Activated naive CD8-positive, alpha-beta T cell treated with anti-CD3 and anti-CD28 coated beads, Interleukin-2, amount 10 ng/mL, durations not matched to agents 7 days and 5 days (primary cell): ENCODE measurements at places on chromosomes 7 and 10. TPM values are rescaled to one million over a fixed set of nuclear protein-coding genes. Genes with fewer than 3 reads are reported as not detected.

Gene PTPRZ1
- not detected for total RNA-seq

Gene PLPP4
- not detected for total RNA-seq

DNA sequence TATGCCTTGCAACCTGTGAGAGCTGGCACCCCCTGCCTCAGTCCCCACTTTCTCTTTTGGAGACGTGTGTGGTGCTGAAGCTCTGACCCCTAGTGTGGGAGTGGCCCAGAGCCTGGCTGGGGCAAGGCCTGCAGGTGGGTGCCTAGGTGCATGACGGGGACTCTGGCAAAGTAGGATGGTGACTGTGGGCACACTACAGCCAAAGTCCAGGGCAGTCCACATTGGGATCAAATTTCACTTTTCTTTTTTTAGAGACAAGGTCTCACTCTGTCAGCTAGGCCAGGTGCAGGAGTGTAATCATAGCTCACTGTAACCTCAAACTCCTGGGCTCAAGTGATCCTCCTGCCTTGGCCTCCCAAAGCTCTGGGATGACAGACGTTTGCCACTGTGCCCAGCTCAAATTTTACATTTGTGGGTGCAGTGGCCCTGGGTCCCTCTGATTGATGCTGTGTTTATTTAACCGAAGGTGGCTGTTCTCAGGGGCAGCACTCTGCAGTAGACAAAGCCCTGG is 52.3 kb downstream of the NEURL1 start:
- no peak for DNase-seq

DNA sequence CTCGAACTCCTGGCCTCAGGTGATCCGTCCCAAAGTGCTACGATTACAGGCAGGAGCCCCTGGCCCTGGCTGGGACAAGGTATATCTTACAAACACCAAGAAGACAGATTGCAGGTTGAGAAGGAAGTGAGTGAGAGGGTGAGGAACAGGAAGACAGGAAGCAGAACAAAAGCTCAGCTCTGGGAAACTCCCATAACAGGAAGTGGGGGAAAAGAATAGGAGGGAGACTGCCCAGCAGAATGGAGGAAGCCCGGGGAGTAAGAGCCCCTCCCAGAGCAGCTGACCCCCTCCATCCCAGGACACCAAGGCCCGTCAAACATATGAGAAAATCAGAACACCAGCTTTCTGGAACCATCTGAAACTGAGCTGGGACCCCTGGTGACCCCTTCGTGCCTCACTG is 2.9 kb downstream of the TECPR1 start:
- no peak for DNase-seq

- DNase-seq = no peak
Observed at GRCh38 chr10:71001470-71001869, 113.1 kb upstream of the PCBD1 start.

- DNase-seq = no peak
Observed at GRCh38 chr10:28276384-28276783, 26.5 kb downstream of the MPP7 start.

DNA sequence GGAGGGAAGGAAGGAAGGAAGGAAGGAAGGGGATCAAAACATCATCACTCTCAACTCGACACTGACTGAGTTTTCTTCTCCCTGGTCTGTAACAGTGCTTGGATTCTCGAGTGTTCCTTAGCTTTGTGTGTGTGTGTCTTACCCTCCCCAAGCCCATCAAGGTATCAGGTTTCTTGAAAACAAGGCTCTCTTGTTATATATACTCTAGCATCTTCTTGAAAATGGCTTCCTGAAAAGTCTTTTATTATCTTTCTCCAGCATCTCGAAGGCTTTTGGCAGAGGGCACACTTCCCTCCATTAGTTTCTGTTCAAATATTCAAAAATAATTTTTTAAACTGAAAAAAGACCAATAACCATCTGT is 13.4 kb downstream of the SERPINE1 start:
- no peak for DNase-seq

GRCh38 chr7:131932271-131932670 is 375.8 kb upstream of the PODXL start:
- no peak for DNase-seq
